ENCODE measurements at places on chromosomes 5 and 9.

DNA sequence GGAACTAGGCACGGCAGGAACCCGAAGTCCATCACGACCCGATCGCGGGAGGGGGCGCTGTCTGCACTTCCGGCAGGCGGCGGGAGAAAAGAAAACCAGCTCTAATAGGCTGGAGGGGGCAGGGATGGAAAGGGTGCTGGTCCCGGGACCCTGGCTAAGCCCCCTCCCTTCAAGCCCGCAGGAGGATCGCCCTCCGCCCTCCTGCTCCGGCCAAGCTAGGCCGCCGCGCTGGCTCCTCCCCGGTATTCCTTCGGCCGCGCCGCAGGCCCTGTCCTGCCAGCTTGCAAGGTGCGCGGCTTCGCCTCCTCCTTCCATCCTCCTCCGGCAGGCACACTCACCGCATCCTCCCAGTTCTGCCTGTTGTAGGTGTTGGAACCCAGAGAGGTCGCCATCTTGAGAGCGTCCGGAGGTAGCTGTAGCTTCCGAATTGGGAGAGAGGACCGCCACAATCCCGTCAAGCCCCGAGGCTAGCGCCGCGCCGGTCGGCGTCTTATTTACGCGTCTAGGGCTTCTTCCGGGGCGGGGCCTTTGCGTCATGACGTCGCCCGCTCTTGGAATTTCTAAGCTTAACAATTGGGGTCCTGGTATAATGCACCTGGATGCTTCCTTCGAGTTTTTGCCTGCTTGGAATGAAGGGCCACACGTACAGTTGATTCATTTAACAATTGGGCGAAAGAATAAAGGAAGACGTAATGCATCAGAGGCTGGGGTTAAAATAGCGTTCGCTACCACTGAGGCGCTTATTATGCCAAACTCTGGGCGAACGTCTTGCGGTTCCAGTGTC is at the start of gene RBM22:
Gene RBM22 (minus strand): TSS at position 469 of the 784 bp plus-strand sequence. CDS start 77 bp downstream, at position 392.
- DNase-seq, result peak; percentile 67

DNA sequence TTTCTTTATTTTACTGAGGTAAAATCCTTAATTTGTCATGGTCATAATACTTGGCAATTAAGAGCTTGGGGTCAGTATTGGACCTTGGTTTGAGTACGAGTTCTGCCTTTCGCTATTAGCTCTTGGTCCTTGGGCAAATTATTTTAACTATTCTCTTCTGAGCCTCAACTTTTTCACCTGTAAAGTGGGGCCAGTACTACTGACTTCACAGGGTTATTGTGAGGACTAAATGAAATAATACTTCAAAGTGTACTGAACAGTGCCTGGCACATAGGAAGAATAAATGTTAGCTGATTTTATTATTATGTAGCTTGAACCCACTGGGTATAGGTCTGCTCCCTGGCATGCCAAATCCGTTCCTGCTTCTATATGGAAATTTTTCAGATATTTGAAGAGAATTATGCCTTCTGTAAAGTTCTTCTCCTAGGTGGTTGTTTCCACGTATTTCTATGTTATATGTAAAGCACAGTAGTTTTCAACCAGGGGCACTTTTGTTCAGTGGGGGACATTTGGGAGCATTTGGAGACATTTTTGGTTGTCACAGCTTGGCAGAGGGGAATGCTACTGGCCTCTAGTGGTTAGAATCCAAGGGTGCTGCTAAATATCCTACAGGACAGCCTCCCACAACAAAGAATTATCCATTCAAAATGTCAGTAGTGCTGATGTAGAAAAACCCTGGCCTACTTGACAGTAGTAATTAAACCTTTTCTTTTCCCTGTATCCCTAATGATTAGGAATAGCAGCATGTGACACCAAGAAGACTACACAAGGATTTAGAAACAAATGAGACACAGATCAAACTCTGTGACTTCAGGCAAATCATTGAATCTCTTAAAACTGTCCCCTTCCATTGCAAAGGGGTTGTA is 4.5 kb downstream of the RCL1 start:
- no peak for DNase-seq

GRCh38 chr9:78807286-78807685 is 510.4 kb downstream of the PSAT1 start:
- no peak for DNase-seq

GRCh38 chr5:72356361-72356760 is 36.2 kb downstream of the PTCD2 start:
- DNase-seq, result no peak

DNA sequence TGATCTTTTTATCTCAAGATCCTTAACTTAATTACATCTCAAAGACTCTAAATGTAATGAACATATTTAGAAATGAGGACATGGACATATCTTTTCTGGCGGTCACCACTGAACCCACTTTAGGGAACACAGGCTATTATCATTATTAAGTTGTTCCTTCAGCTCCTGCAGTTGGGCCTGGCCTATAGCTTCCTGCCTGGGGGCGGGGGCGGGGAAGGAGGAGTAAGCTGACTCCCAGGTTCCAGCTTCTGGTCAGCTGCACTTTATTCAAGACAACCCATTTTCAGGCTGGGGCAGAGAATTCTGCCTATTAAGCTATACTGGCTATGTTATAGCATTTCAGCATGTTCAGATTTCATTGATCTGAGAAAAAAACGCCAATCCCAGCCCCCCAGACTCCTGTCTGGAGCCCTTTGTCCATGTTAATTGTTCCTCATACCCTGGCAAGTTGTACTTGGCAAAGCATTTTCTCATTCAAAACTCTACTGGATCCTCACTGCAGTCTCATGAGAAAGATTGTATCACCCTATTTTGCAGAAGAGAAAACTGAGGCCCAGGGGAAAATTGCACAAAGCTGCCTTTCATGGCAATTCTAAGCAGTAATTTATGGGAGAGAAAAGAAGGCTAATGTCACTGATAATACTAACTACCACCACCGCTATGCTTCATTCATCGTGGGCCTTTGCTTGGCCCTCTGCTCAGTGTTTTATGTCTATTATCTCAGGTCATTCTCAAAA is 25.1 kb downstream of the COL15A1 start:
- no peak for DNase-seq

GRCh38 chr9:21081999-21082398 is 4.3 kb upstream of the IFNB1 start:
- no peak for DNase-seq

DNA sequence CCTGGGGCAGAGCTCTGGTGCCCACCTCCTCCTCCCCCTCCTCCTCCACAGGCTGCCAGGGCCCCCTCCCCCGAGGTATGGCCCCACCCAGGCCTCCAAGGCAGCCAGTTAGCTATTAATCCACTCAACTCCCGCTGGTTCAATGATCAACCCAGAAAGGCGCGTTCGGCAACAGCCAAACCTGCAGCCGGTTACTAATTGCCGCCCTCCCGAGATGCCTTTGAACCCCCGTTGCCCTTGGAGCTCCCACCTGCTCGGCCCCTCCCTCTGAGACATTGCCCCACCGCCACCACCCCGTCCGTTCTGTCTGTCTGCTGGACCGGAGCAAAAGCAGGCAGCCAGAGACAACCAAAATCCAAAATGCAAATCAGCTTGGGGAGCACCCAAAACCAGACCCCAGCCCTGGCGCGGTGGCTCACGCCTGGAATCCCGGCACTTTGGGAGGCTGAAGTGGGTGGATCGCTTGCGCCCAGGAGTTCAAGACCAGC is 25.8 kb downstream of the NOTCH1 start:
- DNase-seq, result no peak

DNA sequence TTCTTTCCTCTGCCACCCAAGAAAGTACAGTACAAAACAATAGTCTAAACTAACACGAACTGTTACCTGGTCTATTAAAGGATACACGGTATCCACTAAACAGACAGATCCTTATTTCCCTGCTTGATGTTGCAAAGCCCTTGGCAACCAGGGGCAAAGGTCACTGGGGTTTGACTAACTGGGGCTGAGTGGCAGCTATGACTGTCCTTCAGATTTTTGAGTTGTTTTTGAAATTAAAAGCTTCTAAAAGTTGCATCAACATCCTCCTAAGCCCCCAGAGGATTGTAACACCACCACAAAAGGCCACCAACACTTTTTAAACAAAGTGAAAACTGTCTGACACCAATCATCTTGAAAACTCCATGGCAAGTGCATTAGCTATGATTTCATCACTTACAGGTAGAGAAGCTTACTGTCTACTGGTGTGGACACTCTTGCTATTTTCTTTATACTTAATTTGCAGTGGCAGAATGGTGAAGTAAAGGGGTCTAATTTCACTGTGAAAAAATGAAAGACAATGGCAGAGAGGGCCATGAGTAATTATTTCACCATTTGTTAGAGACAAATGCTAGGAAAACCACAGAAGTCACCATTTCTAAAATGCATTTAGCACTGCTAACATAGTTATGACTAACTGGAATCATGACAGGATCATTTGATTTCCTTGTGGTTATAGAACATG is 292.4 kb downstream of the EFNA5 start:
- DNase-seq, result no peak

GRCh38 chr5:66839636-66840185 is 243.5 kb downstream of the MAST4 start:
- no peak for DNase-seq

DNA sequence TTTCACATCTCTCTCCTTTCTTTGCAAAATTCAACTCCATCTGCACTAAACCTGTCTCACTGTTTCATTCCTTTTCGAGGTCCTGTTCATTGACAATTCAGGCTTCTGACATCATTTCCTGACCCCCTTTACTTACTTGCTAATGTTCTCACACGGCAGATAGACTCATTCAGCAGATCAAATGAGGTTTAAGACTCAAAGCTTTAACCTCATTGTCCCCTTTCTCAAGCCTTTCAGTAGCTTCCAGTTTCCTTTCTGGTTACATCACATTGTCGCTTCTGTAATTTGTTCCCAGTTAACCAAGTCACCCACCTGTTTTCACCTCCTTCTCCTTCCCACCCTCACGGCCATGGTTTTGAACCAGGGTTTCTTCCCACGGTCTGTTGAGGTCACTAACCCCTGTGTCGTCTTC is 143.4 kb upstream of the OTULINL start:
- no peak for DNase-seq

DNA sequence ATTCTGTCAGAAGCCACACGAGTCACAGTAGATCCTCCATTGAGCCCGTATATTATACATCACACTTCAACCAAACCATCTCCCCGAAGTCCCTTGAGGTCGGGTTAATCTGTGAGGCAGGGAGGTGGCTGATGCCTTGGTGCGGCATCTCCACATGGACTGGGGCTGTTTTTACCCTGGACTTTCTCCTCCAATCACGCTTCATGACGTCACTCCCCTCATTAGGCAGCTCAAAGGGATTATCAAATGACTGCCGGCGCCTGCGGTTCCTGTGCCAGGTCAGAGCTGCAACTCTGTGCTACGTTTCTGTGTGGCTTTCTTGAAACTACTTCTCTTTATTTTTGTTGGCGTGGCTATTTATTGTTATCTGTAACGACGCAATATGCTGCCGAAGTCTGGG is 53.7 kb downstream of the TMOD1 start:
- DNase-seq, result no peak

- DNase-seq, result no peak
These were observed 429.4 kb downstream of the PIK3R1 start for GRCh38 chr5:68644971-68645370.

- no peak for DNase-seq
These were observed 408.4 kb upstream of the NMUR2 start for GRCh38 chr5:152813526-152813925.

GRCh38 chr9:76810377-76810957 is 46.2 kb downstream of the PCA3 start:
- no peak for DNase-seq

- no peak for DNase-seq
These were observed 16.9 kb downstream of the ADAM19 start for GRCh38 chr5:157558681-157559080.

DNA sequence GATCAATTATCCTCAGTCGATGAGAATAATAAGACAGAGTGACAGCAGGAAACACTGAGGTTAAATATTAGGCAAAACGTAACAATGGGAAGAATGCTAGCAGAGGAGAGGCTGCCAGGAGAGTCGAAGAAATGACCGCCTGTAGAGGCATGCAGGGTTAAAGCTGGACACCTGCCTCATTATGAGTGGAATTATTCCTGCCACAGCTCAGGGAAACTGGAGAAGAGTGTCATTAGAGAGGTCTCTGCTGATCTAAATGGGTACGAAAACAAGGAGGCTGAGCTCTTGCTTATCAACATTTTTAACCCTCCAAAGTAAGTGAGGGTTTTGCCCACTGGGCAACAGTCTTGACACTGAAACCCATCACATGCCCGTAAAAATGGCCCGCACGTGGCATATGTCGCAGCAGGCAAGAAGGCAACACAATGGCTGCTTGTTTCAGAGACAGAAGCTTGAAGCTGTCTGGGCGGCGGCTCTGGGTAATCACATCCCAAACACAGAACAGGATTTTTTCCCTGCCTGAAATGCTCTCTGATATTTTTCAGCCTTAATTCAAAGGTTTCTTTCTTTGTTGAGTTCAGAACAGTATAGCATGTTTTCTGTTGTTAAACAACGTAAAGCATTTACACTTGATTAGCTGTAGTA is 118.7 kb downstream of the MED27 start:
- DNase-seq, result no peak

DNA sequence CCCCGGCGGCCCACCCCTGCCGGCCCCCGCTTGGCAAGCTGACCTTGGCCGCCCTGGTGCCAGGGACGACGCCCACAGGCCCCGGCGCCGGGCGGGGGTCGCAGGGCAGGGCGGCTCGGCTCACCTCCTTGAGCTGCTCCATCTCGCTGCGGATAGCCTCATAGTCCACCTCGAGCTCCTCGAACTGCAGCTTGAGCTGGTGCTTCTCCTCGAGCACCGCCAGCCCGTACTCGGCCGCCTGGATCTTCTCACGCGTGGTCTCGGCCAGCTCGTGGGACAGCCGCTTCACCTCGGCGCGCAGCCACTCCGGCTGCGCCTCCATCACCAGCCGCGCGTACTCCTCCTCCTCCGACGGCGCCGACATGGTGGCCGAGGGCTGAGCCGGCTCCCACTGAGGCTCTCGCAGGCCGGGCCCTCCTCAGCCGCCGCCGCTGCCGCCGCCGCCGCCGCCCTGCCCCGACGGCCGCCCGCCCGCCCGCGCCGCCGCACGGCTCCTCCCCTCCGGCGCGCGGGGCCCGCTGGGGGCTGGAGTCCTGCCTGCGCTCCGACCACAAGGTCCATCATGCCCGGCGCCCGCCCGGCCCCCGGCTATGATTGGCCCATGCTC is at the start of gene BICD2:
Gene BICD2 (minus strand): TSS at position 453 of the 607 bp plus-strand sequence. CDS start 89 bp downstream, at position 364.
- no peak for DNase-seq

DNA sequence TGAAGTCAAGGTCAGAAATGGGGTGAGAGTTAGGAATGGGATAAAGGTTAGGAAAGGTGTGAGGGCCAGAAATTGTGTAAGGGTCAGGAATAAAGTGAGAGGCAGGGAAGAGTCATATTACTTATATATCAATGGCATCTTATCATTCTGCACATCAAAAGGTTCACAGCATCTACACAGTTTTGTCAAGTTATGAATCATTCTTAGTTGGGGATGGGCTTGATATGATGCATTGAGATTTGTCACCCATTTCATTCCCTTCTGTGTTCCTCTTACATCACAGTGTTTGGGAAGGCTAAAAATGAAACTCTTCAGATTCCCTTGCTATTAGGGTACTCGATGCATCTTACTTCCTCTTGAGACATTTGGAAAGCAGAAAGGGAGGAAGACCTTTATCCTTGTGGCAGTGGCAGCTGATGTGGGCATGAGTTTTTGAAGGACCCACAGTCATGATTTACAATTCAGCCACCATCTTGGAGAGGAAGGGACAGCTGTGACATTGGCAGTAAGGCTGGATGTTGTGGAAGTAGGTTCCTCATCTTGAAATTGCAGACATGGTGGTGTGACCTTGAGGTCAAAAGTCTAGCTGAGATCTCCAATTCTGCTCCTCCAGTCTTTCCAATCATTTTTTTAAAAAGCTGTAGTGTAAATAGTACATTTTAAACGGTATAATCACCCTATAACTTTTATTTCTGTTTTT is 24.2 kb upstream of the NPR3 start:
- no peak for DNase-seq

Data from H54 (cell line).